Small intestine (tissue), 16 donors: ENCODE measurements at places on chromosomes 4 and X.

DNA sequence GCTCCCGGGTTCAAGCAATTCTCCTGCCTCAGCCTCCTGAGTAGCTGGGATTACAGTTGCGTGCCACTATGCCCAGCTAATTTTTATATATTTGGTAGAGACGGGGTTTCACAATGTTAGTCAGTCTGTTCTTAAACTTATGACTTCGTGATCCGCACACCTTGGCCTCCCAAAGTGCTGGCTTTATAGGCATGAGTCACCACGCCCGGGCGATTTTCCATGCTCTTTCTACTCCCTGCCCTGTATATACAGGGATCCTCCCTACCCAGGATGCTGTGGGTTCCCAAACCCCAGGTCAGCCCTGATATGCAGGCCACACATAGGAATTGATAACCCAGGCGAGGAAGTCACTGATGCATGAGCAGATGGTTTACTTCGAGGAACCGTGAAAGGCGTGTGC lies 31.4 kb downstream of the SSX5 start:
- H3K27ac ChIP-seq: no peak overlapping the region
- DNase-seq: no peak
- H3K36me3 ChIP-seq: no peaks in the 10 kb centered on the region
- no peaks in the 10 kb centered on the region for H3K4me1 ChIP-seq

- no peak overlapping the region for H3K4me3 ChIP-seq
- no peaks in the 10 kb centered on the region for H3K36me3 ChIP-seq
- DNase-seq: peak; percentile 67
- no peaks in the 10 kb centered on the region for H3K4me1 ChIP-seq
Measured at GRCh38 chrX:108199691-108200090, 108.1 kb downstream of the ATG4A start.

DNA sequence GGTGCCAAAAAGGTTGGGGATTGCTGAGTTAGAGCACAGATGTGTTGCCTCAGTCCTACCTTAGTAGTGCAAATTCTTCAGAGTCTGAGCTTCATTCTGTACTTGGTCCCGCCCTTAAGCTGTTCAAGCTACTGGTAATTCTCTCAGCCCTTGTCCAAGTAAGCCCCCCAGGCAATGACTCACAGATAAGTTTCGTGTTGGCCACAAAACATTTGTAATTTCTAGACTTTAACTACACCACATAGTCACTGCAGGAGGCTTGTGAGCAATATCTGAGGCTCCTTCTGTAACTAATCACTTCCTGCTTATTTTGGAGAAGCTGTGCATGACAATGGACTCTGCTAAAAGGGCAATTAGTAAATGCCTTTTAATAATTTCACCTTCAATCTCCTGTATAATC lies 1420.5 kb downstream of the PCDH7 start:
- DNase-seq: no peak
- no peaks in the 10 kb centered on the region for H3K36me3 ChIP-seq

GRCh38 chr4:61049018-61049417 lies 151.1 kb upstream of the ADGRL3 start:
- DNase-seq: no peak
- H3K4me3 ChIP-seq: no peak overlapping the region
- H3K4me1 ChIP-seq: no peaks in the 10 kb centered on the region

DNA sequence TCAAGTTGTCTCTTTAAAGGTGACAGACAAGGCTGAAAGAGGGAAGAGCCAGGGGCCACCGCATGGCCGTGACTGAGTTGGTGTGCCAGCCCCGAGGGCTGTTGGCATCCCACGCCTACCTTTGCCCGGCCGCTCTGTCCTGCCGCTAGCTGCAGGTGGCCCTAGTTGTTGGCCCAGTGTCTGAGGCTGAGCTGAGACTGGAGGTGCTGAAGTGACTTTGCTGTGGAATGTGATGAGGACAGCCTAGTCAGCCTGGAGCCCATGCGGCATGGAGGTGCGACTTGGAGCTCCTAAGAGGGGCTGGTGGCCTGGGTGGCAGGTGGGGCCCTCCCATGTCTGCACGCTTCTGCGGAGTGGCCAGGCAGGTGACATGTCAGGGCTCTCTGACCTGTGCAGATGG lies 6.6 kb downstream of the TADA2B start:
- no peak overlapping the region for H3K27ac ChIP-seq
- no peaks in the 10 kb centered on the region for H3K4me1 ChIP-seq
- no peak for DNase-seq
- peaks cover 10% of the 10 kb centered on the region for H3K36me3 ChIP-seq
- no peak overlapping the region for H3K4me3 ChIP-seq
- no peaks in the 10 kb centered on the region for H3K27me3 ChIP-seq

DNA sequence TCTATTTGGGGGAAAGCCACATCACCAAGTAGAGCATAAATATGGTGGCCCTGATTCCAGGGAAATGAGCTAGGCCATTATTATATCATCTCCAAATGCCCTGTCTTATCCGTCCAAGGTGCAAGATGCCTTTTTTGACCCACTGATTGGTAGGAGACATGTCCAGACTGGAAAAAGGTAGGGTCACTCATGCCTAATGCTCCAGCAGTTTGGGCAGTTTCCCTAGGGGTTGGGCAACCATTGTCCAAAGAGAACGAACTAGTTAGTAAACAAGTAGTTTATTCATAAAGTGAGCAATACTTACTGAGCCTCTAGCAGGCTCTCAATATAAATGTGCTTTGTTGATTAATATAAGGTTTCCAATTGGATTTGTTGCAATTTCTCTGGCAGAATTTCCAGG lies 6.2 kb downstream of the FHDC1 start:
- peaks cover 5% of the 10 kb centered on the region for H3K4me1 ChIP-seq
- no peak overlapping the region for H3K27ac ChIP-seq
- no peak overlapping the region for H3K4me3 ChIP-seq
- peaks cover 18% of the 10 kb centered on the region for H3K36me3 ChIP-seq
- DNase-seq: no peak
- no peaks in the 10 kb centered on the region for H3K27me3 ChIP-seq

GRCh38 chr4:147957446-147957845 lies 225.6 kb downstream of the ARHGAP10 start:
- H3K27ac ChIP-seq: no peak overlapping the region
- no peak overlapping the region for H3K4me3 ChIP-seq
- no peaks in the 10 kb centered on the region for H3K27me3 ChIP-seq
- H3K36me3 ChIP-seq: no peaks in the 10 kb centered on the region

GRCh38 chr4:119118397-119118796 lies 17.2 kb upstream of the MYOZ2 start:
- no peak for DNase-seq
- no peaks in the 10 kb centered on the region for H3K36me3 ChIP-seq
- H3K27ac ChIP-seq: no peak overlapping the region
- no peaks in the 10 kb centered on the region for H3K27me3 ChIP-seq

GRCh38 chrX:36160081-36160480 lies 240.5 kb downstream of the CFAP47 start:
- no peaks in the 10 kb centered on the region for H3K4me1 ChIP-seq
- H3K4me3 ChIP-seq: no peak overlapping the region
- no peaks in the 10 kb centered on the region for H3K36me3 ChIP-seq
- no peak for DNase-seq

GRCh38 chrX:147550217-147550616 lies 361.5 kb upstream of the FMR1 start:
- no peak for DNase-seq
- H3K36me3 ChIP-seq: no peaks in the 10 kb centered on the region
- no peak overlapping the region for H3K27ac ChIP-seq
- no peaks in the 10 kb centered on the region for H3K27me3 ChIP-seq
- H3K4me3 ChIP-seq: no peak overlapping the region

GRCh38 chrX:110038900-110039299 lies 36.0 kb downstream of the TMEM164 start:
- DNase-seq: no peak
- H3K27ac ChIP-seq: no peak overlapping the region
- H3K36me3 ChIP-seq: peaks cover 6% of the 10 kb centered on the region
- H3K27me3 ChIP-seq: no peaks in the 10 kb centered on the region
- no peak overlapping the region for H3K4me3 ChIP-seq

- H3K4me3 ChIP-seq: no peak overlapping the region
- H3K27ac ChIP-seq: no peak overlapping the region
- no peaks in the 10 kb centered on the region for H3K4me1 ChIP-seq
- DNase-seq: no peak
- no peaks in the 10 kb centered on the region for H3K27me3 ChIP-seq
- H3K36me3 ChIP-seq: no peaks in the 10 kb centered on the region
Measured at GRCh38 chr4:87555773-87556619, 26.8 kb upstream of the SPARCL1 start.

DNA sequence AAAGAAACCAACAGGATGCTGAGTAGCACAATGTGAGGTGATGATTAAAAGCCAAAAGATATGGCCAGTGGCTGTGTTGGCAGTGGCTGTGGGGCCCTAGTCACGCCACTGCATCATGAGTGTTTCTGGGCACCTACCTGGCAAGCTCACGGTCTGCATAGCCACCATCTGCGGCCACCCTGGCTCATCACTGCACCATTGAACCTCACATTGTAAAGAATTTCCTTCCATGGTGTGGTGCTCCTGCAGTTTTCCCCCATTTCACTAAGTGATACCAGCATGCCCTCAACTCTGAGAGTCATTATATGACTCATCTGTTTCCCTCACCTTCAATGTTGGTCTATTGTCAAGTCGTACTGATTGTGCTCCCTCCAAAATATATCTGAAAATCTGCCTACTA lies 45.5 kb upstream of the CLNK start:
- no peaks in the 10 kb centered on the region for H3K4me1 ChIP-seq
- H3K36me3 ChIP-seq: no peaks in the 10 kb centered on the region
- no peak overlapping the region for H3K4me3 ChIP-seq
- H3K27ac ChIP-seq: no peak overlapping the region
- no peak for DNase-seq
- H3K27me3 ChIP-seq: no peaks in the 10 kb centered on the region

- peak; percentile 43 for DNase-seq
- no peak overlapping the region for H3K4me3 ChIP-seq
- H3K27me3 ChIP-seq: no peaks in the 10 kb centered on the region
Measured at GRCh38 chr4:244471-244870, 60.8 kb downstream of the ZNF732 start.

DNA sequence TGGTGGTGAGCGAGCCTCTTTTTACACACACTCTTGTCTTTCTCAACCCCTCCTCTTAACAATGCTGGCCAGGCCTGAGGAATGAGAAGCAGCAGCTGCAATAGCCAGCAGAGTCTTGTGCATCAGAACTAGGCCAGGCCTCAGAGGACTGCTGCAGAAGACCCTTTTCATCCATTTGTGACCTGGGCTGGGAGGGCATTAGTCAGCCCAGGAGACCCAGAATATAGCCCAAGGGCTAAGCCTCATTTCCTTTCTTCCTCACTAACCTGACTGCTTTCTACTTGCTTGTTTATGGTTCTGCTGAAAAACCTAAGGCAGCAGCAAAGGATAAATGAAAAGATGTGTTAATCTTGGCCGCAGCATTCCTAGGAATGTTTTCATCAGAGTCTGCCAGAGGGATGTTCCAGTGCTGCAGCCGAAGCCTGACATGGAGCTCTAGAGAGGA lies 254.7 kb upstream of the AR start:
- no peaks in the 10 kb centered on the region for H3K4me1 ChIP-seq
- no peak for DNase-seq
- no peaks in the 10 kb centered on the region for H3K36me3 ChIP-seq
- H3K27ac ChIP-seq: no peak overlapping the region
- no peak overlapping the region for H3K4me3 ChIP-seq

- H3K27me3 ChIP-seq: no peaks in the 10 kb centered on the region
- no peaks in the 10 kb centered on the region for H3K4me1 ChIP-seq
- DNase-seq: no peak
- no peak overlapping the region for H3K4me3 ChIP-seq
Measured at GRCh38 chrX:133250184-133251100, 32.3 kb upstream of the TFDP3 start.

DNA sequence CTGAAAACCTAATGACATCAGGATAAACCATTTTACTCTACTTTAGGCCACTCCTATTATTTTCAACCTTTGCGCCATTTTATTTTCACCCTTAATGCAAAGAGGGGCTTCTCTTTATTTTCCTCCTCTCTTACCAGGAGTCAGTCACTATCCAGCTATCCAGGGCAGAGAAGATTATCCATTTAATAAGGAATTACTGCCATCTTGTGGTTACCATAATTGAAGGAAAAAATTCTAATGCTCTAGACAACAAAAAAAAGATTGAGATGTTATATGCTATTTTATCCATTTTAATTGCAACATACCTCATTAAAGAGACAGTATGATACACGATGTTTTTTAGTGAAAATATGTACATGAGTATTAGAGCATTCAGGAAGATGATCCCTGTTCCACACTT lies 514.5 kb upstream of the FAM241A start:
- peak; percentile 2 for DNase-seq
- no peak overlapping the region for H3K4me3 ChIP-seq
- no peaks in the 10 kb centered on the region for H3K36me3 ChIP-seq

DNA sequence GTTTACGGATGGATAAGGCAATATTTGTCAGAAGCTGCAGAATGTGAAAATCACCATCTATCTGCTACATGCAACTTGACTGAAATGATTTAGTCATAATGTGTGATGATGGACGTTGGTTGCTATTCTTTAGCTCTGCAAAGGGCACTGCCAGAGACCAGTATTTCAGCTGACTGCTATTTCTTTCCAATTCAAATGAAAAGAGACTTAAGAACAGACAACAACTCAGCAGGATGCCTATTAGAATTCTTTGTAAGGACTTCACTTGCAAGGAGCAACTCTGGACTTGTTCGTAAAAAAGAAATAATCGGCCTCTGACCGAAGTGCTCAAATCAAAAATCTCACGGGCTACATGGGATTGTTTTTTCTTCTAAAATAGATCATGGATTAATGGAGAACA lies 262.7 kb downstream of the DHX15 start:
- no peaks in the 10 kb centered on the region for H3K4me1 ChIP-seq
- no peak overlapping the region for H3K4me3 ChIP-seq
- no peaks in the 10 kb centered on the region for H3K36me3 ChIP-seq
- no peak for DNase-seq

DNA sequence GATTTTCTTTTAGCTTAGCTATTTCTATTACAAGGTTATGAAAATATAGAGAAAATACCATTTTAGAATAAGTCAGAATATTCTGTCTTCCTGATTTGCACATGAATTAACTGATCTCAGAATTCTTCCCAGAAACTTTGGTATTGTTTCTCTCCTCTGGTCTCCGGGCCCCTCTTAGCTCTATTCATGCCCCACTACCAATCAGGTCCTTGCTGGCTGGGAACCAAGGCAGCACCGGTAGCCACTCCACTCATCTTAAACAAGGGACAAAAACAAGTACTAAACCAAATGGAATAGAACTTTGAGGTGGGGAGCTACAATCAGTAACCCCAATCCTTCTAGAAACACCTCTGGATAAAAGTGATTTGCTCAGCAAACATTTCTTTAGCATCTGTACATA lies 64.3 kb downstream of the GPC3 start:
- H3K36me3 ChIP-seq: no peaks in the 10 kb centered on the region
- H3K4me1 ChIP-seq: no peaks in the 10 kb centered on the region
- no peak overlapping the region for H3K4me3 ChIP-seq
- no peaks in the 10 kb centered on the region for H3K27me3 ChIP-seq
- H3K27ac ChIP-seq: no peak overlapping the region
